ENCODE measurements at places on chromosomes 5 and 9.

DNA sequence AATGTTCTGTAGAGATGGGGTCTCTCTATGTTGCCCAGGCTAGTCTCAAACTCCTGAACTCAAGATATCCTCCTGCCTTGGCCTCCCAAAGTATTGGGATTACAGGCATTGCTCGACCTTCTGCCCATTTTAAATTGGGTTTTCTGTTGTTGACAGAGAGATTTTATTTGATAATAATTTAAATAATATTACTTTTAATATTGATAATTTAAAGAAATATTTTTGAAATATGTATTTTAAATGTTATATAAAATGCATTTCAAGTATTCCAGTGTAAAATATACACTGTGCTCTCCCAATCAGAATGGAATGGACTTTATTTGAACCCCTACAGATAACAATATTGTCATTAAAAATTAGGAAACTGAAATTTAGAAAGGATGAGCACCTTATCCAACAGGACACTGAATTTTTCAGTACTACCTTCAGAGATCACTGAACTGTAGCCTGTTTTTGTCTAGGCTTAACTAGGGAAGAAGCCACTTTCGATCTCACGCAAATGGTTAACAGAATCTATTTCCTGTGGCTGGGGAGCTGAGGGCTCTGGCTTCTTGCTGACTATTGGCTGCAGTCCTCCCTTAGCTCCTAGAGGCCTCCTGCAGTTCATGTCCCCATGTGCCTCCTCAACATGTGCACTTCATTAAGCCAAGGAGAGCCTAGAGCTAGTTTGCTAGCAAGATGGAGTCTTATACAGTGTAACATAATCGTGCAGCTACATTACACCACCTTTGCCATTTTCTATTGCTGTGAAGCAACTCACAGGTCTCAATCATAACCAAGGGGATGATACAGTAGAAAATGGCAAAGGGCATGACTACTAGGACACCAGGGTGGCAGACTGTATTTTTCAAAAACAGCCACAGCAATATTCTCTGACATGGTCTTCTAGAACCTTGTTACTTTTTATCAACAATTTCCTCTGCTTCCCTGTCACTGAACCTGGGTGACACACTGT is 150.0 kb downstream of the CDC42SE2 start:
- DNase-seq, result peak; percentile 13

- no peak for DNase-seq
These were observed 120.2 kb downstream of the CARTPT start for GRCh38 chr5:71839096-71839884.

DNA sequence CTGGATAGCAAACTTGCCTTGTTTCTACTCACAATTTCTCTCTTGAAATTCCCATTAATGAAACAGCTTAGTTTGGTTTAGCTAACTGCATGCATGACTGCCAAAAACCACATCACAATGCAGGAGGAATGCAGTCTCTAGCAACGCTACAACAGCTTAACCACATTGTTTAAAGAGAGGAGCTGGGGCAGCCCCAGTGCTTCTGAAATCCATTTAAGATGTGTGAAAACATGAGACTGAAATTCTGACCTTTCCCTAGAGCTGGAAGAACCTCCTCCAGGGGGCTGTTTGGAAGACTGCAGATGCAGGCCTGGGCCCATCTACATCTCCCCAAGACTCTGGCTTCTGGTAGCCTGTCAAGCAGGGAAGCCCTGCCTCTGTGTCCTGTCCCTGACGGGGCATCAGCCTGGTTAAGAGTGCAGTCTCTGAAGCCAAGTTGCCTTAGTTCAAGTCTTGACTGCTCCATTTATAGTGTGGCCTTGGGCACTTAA is 157.1 kb downstream of the ZNF462 start:
- DNase-seq, result no peak

GRCh38 chr5:136040746-136041415 is 12.1 kb downstream of the TGFBI start:
- DNase-seq, result no peak

- no peak for DNase-seq
These were observed 64.7 kb downstream of the STK10 start for GRCh38 chr5:172123269-172123692.

- no peak for DNase-seq
These were observed 249.9 kb downstream of the NTRK2 start for GRCh38 chr9:84919440-84919839.

- no peak for DNase-seq
These were observed 57.4 kb downstream of the DAP start for GRCh38 chr5:10703676-10704075.

DNA sequence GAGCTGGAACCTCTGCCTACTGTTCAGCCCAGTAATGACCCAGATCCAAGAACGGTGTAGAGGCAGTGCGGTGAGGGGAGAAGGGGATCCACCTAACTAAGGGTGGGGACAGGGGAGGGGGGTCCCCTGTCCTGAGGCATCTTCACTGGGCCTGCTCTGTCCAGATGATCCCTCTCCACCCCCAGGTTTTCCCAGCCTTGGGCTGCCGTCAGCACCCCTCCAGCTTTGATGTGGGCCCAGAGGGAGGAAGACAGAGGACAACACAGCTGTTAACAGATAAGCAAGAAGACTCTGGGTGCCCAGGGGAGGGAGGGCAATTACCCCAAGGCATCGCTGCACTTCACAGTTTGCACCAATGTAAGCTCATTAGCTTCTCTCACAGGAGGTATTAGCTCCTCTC is 19.3 kb downstream of the BICD2 start:
- no peak for DNase-seq

DNA sequence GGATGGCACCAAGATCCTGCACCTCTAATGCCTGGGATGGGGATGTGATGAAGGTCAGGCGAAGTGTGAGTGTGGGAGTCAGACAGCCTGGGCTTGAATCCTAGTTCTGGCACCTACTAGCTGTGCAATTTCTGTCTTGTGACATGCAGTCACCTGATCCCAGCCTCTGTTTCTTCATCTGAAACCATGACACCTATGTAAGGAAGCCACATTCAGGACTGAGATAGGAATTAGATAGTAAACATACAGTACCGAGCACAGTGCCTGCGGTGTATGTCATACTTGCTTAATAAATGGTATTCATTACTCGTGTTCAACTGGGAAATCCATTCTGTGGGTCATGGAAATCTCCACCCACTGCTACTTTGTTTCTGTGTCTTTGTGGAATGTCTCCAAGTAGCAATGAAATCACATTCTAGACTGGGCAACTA is 140.6 kb upstream of the STC2 start:
- DNase-seq, result no peak

- DNase-seq, result no peak
These were observed 166.8 kb downstream of the DROSHA start for GRCh38 chr5:31364881-31365636.

DNA sequence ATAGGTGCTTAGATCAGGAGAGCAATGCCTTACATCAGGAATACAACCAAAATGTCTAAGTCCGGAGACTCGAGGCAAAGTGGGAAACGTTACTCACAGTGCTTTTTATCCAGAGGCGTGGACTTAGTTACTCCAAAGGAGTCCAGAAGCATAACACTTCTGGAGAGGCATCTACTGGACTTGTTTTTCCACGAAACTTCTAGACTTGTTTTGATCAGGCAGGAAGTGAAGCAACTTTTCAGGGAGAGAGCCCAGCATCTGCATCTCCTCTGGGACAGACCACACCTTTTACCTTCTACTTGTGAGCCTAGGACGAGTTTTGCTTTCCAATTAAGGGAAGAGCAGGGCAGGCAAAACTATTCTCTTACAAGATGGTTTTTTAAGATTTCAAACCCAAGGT is 1.2 kb upstream of the TJP2 start:
- DNase-seq, result no peak

DNA sequence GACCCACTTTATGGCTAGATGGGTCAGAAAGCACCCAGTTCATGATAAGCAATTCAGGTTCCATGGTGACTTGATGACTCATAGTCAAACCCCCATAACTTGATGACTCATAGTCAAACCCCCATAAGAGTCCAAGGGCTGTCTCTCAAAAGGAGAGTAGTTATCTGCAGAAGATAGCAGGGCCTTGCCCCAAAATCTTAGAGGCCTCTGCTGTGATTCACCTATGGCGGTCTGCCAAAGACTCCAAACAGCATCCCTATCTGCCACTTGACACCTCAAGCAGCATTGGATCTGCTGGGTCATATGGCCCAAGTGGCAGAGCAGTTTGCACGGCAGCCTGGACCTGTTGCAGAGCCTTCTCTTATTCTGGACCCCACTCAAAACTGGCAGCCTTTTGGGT is 395.2 kb upstream of the KIF2A start:
- DNase-seq, result no peak

- DNase-seq, result no peak
These were observed 2.2 kb downstream of the TIGD6 start for GRCh38 chr5:149998281-149998680.

DNA sequence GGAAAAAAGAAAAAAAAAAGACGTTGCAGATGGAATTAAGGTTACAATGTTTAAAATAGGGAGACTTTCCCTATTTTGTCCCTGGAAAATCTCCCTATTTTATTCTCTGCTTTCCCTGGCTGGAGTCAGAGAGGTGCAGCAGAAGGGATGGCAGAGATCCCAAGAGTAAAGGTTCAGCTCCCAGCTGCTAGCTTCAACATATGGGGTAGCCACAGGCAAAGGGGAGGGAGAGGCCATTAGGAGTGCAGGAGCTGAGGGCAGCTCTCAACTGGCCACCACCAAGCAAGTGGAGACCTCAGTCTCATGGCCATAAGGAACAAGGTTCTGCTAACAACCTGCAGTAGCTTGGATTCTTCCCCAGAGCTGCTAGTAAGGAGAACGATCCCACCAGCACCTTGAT is 367.0 kb upstream of the DAP start:
- DNase-seq, result no peak

- DNase-seq, result no peak
These were observed 250.5 kb downstream of the PIK3R1 start for GRCh38 chr5:68465934-68466551.

GRCh38 chr9:129623331-129623730 is 2.4 kb upstream of the C9orf50 start:
- DNase-seq, result no peak

- DNase-seq, result no peak
These were observed 17.5 kb downstream of the ATOX1 start for GRCh38 chr5:151740958-151741373.

GRCh38 chr9:1429297-1429696 is 379.1 kb downstream of the DMRT2 start:
- no peak for DNase-seq

DNA sequence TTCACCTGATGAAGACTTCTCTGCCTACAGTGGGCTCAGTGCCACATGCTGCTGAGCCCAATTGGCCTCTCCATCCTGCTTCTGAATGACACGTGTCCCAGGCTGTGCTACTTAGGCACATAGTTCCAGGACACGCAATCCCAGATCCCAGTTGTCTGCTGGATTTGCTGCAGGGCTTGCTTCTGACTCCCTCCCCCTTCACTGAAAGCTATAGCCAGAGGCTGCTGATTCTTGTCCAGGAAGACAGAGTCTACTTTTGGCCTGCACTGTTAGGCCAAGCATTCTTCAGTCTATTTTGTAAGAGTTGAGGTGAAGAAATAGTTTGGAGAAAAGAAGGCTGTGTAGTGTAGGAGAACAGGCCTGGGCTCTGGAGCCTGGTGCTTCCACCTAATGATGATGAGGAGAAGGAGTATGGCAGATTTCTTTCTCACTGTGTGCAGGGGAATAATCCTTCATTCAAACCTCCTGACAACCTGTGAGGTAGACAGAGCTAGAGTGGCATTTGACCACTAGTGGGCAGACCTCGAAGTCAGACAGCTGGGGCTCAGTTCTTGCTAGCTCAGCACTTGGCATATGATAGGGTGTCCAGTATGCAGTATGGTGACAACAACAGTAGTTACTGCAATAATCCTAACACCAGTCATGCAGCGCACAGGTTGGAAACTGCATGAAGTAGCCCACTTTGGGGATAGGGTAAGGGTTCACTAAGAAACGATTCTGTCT is 19.5 kb upstream of the ASPN start:
- no peak for DNase-seq

- DNase-seq, result no peak
These were observed 12.0 kb downstream of the PDGFRB start for GRCh38 chr5:150143350-150144245.

DNA sequence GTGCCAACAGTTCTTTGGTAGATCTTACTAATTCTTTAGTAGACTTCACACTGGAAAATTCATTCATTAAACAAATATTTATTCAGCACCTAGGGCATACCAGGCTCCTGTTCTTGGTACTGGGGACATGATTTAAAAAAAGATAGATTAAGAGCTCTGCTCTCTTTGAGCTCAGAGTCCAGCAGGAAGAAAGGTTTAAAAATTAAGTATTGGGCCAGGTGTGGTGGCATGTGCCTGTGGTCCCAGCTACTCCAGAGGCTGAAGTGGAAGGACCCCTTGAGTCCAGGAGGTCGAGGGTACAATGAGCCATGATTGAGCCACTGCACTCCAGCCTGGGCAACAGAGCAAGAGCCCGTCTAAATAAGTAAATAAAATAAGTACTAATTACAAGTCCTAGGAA is 41.4 kb downstream of the ENC1 start:
- DNase-seq, result no peak

DNA sequence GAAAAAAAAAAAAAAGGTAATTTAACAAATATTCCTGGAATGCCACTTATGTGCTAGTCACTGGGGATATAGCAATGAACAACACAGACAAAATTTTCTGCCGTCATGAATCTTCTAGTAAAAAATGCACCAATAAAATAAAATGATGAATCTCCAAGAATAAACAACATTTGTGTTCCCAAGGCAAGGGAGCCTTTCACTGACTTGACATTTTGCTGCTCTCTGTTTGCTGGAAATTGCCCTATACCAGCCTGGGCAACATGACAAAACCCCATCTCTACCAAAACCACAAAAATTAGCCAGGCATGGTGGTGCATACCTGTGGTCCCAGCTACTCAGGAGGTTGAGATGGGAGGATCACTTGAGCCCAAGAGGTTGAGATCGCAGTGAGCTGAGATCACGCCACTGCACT is 64.5 kb upstream of the ERBIN start:
- no peak for DNase-seq

- no peak for DNase-seq
These were observed 18.7 kb upstream of the WDR38 start for GRCh38 chr9:124834591-124834990.

GRCh38 chr5:90939211-90939610 is 380.6 kb downstream of the ADGRV1 start:
- no peak for DNase-seq

DNA sequence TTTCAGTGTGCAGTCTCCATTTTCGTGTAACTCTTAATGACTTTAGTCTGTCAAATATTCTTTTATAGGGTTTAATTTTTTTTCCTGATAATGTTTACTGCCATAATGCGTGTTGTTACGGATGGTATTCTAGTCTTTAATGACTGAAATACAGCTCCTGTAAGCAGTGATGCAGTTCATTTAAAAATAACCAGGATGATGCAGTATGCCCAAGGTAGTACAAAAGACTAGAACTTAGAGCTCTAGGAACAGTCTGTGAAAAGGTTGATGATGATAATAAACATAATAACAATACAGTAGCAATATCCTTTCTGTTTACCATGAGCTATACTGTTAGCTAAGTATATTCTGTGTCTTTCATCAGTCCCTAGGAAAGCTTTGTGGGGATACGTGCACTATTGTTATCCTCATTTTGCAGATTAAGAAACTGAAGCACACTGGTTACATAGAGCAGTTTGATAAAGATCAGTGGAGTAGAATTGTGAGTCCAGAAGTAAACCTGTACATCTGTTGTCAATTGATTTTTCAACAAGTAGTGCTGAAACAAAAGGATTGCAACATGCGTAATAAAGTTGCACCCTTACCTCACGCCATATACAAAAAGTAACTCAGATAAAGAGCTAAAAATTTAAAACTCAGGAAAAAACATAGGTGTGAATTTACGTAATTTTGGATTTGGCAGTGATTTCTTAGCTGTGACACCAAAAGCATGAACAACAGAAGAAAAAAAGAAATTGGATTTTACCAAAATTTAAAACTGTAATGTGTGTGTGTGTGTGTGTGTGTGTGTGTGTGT is 64.5 kb downstream of the MTREX start:
- DNase-seq, result no peak
